ENCODE measurements at places on chromosomes 16 and 17.

DNA sequence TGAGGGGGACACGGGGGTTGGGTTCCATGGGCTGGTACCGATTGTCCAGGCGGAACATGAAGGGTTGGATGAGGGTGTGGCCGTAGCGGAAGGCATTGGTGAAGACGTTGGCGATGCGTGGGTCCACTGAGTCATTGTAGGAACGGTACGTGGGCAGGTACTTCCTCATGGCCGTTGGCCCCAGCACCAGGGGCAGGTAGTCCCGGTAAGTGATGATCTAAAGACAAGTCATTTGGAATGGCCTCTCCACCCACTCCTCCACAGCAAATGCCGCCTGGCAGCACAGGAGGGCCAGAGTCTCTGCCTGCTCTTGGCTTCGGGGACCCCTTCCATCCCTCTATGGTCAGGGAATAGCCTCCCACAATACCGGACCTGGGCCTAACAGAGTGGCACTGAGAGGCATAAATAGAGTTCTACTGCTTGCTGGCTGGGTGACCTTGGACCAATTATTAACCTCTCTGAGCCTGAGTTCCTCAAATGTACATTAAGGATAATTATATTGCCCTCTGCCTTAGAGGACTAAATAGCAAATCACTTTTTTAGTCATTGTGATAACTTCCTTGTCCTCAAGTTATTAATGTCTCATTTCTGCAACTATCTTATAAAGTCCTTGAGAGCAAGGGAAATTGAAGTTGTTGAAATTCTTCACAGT, 7.2 kb downstream of the MPO start:
- no peak for DNase-seq

GRCh38 chr16:69316595-69317034, 5.5 kb downstream of the VPS4A start:
- no peak for DNase-seq

DNA sequence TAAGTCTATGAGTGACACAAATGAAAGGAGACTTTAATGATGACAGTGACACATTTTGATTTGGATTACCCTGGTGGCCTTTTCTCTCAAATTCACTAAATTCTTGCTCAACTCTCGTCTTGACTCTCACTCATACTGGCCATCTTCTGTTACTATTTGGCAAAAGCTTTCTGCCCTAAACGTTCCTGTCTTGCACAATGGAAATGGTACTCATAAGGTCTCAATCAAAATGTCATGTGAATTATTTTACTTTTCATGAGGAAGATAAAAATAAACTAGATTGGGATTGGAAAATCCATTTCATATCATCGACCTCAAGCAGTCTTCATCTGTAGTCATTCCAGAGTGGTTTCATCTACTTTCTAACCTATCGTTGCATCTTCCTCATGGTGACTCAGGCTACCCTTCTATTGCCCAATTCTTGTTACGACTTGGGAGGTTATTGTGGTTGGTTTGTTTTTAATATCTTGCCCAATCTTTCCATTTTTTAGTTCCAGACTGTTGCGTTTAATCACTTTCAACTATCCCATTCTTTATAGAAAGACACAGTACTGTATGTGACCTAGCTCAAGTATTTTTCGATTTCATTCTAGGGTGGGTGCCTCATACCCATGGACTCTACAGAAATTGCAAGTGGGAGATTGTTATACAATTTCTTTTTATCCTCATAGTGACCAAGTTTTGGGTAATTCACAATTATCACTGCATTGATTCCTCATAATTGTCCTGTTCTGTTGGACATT, 317.2 kb upstream of the KCNJ16 start:
- no peak for DNase-seq

GRCh38 chr17:63490329-63490728, 13.5 kb downstream of the ACE start:
- peak; percentile 61 for DNase-seq

DNA sequence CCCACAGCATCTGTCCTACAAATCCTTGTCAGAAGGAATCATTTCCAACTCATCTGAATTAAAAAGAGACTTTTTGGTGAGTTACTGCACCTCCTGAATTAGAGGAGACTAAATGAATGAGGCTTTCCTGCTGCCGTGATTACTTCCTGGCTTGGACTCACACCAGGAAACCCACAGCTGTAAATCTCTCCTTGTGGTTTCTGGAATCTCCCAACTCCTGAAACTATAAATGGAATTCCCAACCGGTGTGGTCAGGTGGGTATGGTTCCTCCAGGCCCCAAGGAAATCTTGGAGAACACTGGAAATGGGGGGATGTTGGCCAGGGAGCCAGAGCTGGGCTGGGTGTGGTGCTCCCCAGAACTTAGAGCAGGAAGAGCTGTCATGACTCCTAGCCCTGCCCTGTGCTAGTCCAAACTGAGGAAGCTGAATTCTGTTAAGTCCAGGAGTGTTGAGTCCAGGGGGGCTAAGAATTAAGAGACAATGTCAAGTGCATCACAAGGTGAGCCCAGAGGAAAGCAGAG, 216.4 kb downstream of the GSG1L start:
- DNase-seq, result peak; percentile 50

DNA sequence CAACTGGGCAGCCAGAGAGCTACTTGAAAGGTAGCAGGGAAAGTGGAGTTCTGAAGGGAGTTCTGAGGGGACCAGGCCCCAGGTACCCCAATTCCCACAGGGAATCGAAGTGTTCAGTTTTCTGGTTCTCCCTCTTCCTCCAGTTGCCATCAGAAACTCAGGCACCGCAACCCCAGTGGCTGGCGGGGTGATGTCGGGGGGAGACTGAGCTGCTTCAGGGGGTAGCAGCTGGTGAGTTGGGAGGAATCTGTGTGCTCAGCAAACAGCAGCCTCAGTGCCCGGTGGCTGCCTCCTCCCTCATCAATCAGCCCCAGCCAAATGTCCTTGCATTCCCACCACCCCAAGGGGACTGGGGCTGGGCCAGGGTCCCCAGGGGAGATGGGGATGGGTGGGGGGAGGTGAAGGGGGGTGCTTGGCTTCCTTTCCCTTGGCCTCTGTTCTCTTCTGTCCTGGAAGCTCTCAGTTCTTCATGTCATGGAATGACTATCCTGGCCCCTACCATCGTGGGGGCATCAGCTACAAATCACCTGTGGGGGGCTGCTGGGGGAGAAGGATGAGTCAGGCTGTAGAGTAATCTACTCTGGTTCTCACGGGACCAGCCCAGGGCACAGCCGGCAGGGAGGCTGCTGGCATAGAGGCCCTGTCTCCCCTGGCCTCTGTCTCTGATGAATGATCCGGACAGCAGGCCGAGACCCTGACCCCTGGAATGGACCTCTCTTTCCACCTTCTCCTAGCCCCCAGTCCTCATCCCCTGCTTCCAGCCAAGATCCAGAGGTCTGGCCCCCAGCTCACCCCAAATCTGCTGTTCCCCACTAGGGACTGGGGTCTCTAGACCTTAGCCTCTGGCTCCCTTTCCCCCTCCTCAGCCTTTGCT, 2.6 kb upstream of the DNAH2 start:
- DNase-seq, result no peak

Data from islet precursor cell (in vitro differentiated cells).